ENCODE measurements at places on chromosomes 12 and 14. TPM values are rescaled to one million over a fixed set of nuclear protein-coding genes. Genes with fewer than 3 reads are reported as not detected.

DNA sequence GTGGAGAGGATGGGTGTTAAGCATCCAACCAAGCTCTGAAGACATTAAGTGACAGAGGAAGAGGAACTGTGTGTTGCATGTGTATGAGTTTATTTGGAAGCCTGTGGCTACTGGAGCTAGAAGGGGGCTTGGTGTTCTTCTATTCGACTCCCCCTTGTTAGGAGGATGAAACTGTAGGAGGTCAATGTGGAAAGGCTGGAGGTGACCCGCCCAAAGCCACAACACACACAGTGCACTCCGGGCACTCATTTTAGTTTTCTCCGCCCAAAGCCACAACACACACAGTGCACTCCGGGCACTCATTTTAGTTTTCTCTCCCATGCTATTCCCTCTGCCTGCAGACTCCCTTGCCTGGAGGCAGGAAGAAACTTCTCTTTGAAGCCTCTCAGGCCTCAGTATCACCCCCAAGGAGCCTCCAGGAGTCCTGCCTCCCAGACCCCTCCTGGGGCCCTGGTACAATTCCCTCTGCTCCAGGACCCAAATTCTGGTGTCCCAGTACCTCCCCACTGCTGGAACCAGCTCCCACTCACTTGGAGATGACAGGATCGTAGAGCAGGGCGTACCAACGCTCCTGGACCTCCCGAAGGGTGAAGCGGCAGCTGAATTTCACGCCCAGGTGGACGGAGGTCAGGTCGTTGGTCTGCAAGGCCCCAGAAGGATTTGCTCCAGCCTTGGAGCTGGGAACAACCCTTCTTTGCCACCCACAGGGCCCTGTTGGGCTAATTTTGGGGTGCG is 3.8 kb downstream of the MCRS1 start:
- H3K36me3 ChIP-seq, result no peaks in the 10 kb centered on the region
- H3K4me3 ChIP-seq, result no peak overlapping the region
- peaks cover 17% of the 10 kb centered on the region for H3K4me1 ChIP-seq

DNA sequence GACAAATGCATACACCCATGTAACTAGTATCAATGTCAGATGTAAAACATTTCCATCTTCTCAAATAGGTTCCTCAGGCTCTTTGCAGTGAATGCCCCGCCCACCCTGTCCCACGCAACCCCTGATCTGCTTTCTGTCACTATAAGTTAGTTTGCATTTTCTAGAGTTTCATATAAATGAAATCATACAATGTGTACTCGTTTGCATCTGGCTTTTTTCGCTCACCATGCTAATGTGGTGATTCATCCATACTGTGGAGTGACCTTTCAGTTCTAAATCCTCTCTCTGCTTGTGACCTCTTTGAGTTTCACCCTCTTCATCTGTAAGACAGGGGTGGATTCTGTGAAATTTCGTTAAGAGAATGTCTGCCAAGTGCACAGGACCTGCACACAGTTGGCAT is 30.6 kb upstream of the MSI1 start:
- H3K4me1 ChIP-seq, result peaks cover 6% of the 10 kb centered on the region
- H3K27ac ChIP-seq, result no peak overlapping the region
- DNase-seq, result no peak
- H3K27me3 ChIP-seq, result no peaks in the 10 kb centered on the region

GRCh38 chr14:61218767-61219166 is 62.4 kb downstream of the TMEM30B start:
- no peak overlapping the region for H3K4me3 ChIP-seq
- H3K27me3 ChIP-seq, result no peaks in the 10 kb centered on the region
- no peak overlapping the region for H3K27ac ChIP-seq
- no peaks in the 10 kb centered on the region for H3K36me3 ChIP-seq

- no peaks in the 10 kb centered on the region for H3K4me1 ChIP-seq
- H3K4me3 ChIP-seq, result no peak overlapping the region
- H3K27me3 ChIP-seq, result no peaks in the 10 kb centered on the region
- no peak for DNase-seq
Measured at GRCh38 chr12:131047789-131048610, 94.3 kb downstream of the ADGRD1 start.

TAS2R43 gene
- 0.37 TPM for total RNA-seq

ZC2HC1C gene
- total RNA-seq, result 9.6 TPM

DBX2 gene
- not detected for total RNA-seq

DNA sequence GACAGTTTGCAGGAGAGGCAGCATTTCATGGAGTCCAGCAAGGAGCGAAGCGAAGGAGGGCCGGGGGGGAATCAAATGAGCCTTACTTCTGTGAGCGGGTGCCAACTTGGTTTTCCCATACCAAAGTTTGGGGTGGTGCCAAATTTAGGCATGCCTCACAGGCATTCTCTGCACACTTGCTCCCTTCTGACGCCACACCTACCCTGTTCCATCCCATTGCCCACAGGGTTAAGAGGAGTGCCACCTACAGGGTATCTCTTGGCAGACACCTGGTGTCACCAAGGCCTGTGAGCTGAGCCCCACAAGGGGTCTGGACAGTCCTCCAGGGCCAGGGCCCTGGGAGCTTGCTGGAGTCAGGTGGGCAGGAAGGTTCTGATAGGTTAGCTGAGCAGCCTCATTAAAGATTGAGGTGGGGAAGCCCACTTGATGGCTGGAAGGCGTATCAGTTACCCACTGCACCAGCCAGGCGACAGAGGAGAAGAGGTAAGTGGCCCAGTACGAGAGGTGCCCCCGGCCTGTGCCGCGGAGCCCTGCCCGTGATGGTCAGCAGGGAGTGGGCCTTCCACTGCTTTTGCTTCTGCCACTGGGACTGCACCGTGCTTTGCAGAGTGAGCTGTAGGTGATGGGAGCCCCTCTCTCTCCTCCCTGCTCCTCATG is 45.2 kb downstream of the DEGS2 start:
- no peak overlapping the region for H3K27ac ChIP-seq
- no peaks in the 10 kb centered on the region for H3K4me1 ChIP-seq
- no peaks in the 10 kb centered on the region for H3K36me3 ChIP-seq
- no peaks in the 10 kb centered on the region for H3K27me3 ChIP-seq

TFCP2 gene
- total RNA-seq, result 9.4 TPM

AMN gene
- 15.8 TPM for total RNA-seq

DNA sequence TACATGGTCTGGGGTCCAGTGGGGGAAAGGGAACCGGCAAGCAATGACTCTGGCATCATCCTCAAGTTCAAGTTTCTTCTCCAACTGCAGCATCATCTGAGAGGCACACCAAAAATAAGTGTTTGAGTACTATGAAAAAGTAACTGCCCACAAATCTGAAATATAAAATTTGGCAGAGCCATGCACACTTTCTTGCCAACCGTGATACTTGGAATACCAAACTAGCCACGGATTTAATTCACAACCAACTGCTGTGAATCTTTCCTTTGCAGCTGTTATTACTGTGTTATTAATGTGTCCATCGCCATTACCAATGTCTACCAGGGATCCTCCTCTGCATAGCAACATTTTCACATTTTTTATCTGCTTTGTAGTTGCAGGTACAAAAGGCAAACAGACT is 74.6 kb downstream of the GXYLT1 start:
- H3K4me3 ChIP-seq, result no peak overlapping the region
- no peak for DNase-seq
- H3K27ac ChIP-seq, result no peak overlapping the region

DNA sequence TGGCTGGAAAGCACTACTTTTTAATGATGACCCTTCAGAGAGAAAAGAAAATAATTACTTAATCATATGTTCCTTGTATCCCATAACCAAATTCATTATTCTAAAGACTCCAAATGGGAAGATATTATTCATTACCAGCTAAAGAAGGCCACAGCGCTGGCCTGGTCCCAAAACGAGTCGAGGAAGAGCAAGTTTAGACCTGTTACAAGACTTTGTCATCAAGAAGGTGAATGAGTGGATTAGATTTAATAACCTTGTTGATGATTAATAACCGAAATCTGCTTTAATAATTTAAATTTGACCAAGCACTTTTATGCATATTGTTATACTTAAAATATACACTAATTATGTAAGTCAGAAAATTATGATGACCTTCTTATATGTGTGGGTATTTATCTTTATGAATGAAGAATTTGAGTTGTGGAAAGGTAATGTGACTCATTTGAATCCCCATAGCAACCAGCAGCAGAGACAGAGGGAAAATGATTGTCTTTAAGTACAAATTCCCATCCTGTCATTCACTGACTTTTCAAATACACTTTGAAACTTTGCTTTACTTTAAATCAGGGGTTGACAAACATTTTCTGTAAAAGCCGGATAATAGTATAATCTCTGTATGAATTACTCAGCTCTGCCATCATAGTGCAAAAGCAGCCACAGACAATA is 200.3 kb upstream of the NPAS3 start:
- no peak overlapping the region for H3K4me3 ChIP-seq
- no peak overlapping the region for H3K27ac ChIP-seq
- H3K27me3 ChIP-seq, result no peaks in the 10 kb centered on the region
- DNase-seq, result no peak

CCDC175 gene
- total RNA-seq, result not detected

DNA sequence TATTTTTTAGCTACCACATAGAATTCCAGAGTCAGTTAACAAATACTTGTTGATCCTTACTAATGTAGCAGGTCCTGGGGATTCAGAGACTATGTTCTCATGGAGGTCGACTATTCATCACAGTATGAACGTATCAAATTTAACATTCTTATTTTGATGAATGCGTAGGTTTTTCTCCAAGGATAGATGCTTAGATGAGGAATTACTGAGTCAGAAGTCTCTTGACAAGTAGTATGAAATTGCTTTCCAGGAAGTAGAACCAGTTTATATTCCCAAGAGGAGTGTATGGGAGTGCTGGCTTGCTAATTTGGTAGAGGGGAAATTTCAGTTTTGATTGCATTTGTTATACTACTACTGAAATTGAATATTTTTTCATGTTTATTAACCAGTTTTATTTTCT is 42.8 kb upstream of the CRADD start:
- no peaks in the 10 kb centered on the region for H3K27me3 ChIP-seq
- H3K4me1 ChIP-seq, result no peaks in the 10 kb centered on the region
- DNase-seq, result no peak
- H3K36me3 ChIP-seq, result no peaks in the 10 kb centered on the region
- no peak overlapping the region for H3K4me3 ChIP-seq
- H3K27ac ChIP-seq, result no peak overlapping the region

ENDOU gene
- not detected for total RNA-seq

HSPA2 gene
- total RNA-seq, result 6.3 TPM

GRCh38 chr12:18483698-18484325 is 222.5 kb downstream of the PIK3C2G start:
- H3K27me3 ChIP-seq, result no peaks in the 10 kb centered on the region
- DNase-seq, result no peak
- H3K36me3 ChIP-seq, result no peaks in the 10 kb centered on the region
- no peak overlapping the region for H3K4me3 ChIP-seq
- no peak overlapping the region for H3K27ac ChIP-seq

DNA sequence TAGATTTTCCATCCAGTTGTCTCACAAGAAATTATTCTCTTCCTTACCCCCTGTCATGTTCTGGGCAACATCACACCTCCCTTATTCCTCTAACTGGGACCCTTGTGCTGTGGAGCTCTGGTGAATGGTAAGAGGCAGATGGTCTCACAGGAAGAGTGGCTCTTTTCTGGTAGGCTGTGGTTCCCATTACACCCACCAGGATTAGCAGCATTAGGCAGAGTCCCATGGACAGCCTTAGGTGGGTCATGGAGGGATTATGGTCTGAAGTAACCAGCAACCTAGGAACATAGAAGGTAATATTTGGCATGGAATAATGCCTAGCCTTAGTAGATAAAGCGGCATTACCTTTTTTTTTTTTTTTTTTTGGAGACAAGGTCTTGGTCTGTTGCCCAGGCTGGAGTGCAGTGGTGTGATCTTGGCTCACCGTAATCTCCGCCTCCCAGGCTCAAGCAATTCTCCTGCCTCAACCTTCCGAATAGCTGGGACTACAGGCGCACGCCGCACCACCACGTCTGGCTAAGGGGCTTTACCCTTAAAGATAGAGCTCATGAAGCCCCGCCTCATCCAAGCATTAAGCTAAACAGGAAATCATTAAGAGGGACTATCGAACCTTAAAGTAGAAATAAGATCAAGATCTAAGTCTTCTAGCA is 4.0 kb downstream of the C14orf119 start:
- H3K27ac ChIP-seq, result no peak overlapping the region
- no peaks in the 10 kb centered on the region for H3K4me1 ChIP-seq
- no peak overlapping the region for H3K4me3 ChIP-seq
- H3K27me3 ChIP-seq, result no peaks in the 10 kb centered on the region
- H3K36me3 ChIP-seq, result peaks cover 5% of the 10 kb centered on the region
- no peak for DNase-seq

- H3K36me3 ChIP-seq, result no peaks in the 10 kb centered on the region
- H3K4me3 ChIP-seq, result no peak overlapping the region
- no peak overlapping the region for H3K27ac ChIP-seq
- no peaks in the 10 kb centered on the region for H3K27me3 ChIP-seq
- DNase-seq, result no peak
- no peaks in the 10 kb centered on the region for H3K4me1 ChIP-seq
Measured at GRCh38 chr14:41761204-41761603, 154.5 kb downstream of the LRFN5 start.

SLC5A8 gene
- not detected for total RNA-seq

DLGAP5 gene
- total RNA-seq, result 1.2 TPM

AQP2 gene
- not detected for total RNA-seq
